Cerebellar nuclear complex (tissue), 1 donor: ENCODE measurements at places on chromosomes 2 and 18.

- DNase-seq, result no peak
These were observed 34.8 kb upstream of the LAMA1 start for GRCh38 chr18:7152440-7152839.

GRCh38 chr2:240023792-240024191 is 1.4 kb downstream of the NDUFA10 start:
- no peak for DNase-seq

DNA sequence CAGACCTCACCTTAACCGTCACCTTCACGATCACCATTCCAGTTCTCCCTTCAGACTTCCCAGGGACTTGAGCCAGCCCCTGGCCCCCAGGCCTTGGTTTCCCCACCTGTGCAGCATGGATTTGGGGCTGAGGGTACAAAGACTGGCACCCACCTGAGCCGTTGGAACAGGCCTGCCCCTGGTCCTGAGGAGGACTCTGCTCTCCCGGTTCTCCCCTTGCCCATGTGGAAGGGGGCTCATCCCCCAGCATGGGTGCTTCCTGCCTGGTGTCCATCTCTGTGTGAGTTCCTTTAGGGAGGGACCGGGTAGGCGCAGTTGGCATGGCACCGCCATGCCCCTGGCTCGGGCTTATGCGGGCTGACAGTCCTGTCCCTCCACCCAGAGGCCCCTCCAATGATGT is 10.9 kb upstream of the GPR35 start:
- no peak for DNase-seq

- DNase-seq, result no peak
These were observed 5.2 kb upstream of the ARMC9 start for GRCh38 chr2:231193216-231193615.

DNA sequence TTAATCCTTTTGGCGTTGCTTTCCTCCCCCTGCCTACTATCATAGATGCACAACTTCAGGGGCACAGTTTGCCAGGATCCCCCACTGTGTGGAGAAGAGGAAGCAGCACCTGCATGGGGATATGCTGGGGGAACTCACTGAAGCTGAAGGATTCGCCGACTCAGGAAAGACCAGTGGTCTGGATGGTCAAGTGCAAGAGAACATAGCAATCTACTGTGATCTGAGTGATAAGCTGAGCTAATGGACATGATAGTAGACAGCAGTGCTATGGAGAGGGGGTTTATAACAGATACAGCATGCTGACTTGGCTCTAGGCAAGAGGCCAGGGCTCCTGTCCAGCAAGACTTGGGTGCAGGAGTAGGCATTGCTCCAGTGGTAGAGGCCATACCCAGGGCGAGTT is 124.4 kb upstream of the NRP2 start:
- DNase-seq, result no peak

DNA sequence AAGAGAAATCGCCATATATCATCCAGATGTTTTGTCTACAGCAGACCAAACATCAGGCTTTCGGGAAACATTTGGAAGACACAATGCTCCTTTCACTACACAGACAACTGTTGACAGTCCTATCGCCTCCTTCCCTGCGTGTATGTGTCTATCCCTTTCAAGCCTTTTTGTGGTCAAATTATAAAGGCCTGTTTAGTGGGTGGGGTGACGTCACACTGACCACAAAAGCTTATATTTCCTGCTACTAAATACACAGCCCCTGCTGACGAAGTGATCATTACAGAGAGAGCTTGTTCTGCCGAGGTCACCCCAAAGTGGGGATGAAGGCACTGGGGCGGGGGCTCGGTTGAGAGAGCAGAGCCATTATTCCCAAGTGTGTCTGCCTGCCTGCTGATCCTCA is 302.7 kb upstream of the TNP1 start:
- no peak for DNase-seq

GRCh38 chr18:4384932-4385331 is 70.2 kb downstream of the DLGAP1 start:
- no peak for DNase-seq

- DNase-seq, result no peak
These were observed 148.1 kb upstream of the SIX3 start for GRCh38 chr2:44793322-44793870.
